ENCODE measurements at places on chromosomes 13 and 19. TPM values are rescaled to one million over a fixed set of nuclear protein-coding genes. Genes with fewer than 3 reads are reported as not detected.

- no peak overlapping the region for H3K27ac ChIP-seq
- H3K27me3 ChIP-seq: no peaks in the 10 kb centered on the region
- H3K36me3 ChIP-seq: peaks cover 6% of the 10 kb centered on the region
- H3K4me1 ChIP-seq: peaks cover 32% of the 10 kb centered on the region
- H3K4me3 ChIP-seq: no peak overlapping the region
- DNase-seq: no peak
Observed at GRCh38 chr19:16367261-16367683, 42.6 kb downstream of the KLF2 start.

DNA sequence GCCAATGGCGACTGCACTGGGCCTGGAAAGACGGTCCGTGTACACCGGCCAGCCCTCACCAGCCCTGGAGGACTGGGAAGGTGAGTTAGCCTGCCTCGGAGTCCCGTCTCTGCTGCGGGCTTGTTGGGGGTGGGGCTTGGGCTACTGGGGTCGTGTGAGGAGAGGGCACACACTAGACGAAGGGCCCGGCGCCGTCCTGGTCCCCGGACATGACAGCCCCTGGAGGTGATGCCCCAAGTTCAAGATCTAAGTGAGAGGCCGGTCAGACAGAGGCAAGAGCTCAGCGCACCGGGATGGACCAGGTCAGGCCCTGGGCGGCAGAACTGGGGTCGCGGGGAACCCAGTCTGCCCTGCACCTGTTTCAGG lies 1.6 kb downstream of the CILP2 start:
- DNase-seq: no peak
- no peak overlapping the region for H3K27ac ChIP-seq
- H3K4me1 ChIP-seq: peaks cover 5% of the 10 kb centered on the region
- H3K27me3 ChIP-seq: peaks cover 15% of the 10 kb centered on the region

GRCh38 chr13:101449790-101450748 lies 2.4 kb upstream of the ITGBL1 start:
- no peak for DNase-seq
- H3K4me1 ChIP-seq: peaks cover 4% of the 10 kb centered on the region
- peaks cover 3% of the 10 kb centered on the region for H3K27me3 ChIP-seq
- H3K4me3 ChIP-seq: no peak overlapping the region
- no peaks in the 10 kb centered on the region for H3K36me3 ChIP-seq

Gene GPC5
- 2.8 TPM for total RNA-seq

Gene ZFP14
- 7.6 TPM for total RNA-seq

Measured in type B pancreatic cell (in vitro differentiated cells).